ENCODE measurements at places on chromosomes 6 and 20. TPM values are rescaled to one million over a fixed set of nuclear protein-coding genes. Genes with fewer than 3 reads are reported as not detected.

Gene COL12A1
- not detected for total RNA-seq

DNA sequence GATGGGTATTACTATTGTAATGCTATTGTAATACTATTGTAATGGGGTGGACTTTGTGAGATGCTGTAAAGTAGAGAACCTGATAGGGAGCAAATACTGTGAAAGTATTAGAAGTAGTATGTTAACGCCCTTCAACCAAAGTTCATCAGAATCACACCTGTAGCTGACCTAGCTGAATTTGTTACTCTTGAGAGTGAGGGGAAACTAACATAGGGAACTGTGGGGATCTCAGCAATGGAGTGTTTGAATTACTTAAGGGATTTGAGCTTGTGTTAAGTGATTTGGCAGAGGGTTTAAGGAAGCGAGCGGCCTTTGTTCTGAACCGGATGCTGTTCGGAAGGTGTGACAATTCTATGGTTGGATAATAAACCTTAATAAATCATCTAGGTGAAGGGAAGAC, 312.6 kb downstream of the ADGRB3 start:
- H3K4me1 ChIP-seq, result no peaks in the 10 kb centered on the region
- H3K36me3 ChIP-seq, result no peaks in the 10 kb centered on the region
- H3K27ac ChIP-seq, result no peak overlapping the region
- no peak overlapping the region for H3K4me3 ChIP-seq
- no peaks in the 10 kb centered on the region for H3K27me3 ChIP-seq

Gene ANGPT4
- not detected for total RNA-seq

DNA sequence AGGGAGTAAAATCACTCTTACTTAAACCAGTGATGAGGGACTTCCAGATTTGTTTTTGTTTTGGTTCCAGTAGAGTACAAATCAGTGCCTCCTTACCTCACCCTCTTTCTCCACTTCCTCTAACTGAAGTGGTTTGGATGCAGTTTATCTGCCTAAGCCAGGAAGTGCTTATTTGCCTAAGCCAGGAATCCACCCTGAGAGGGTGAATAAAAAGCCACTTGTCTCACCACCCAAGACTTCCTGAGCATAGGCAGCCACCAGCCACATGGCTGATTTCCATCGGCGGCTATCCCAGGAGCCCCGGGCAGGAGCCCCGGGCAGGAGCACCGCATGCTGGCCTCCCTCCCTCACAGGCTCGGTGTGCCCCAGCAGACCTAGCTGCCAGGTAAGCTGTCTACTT, 12.0 kb downstream of the LRP11 start:
- peaks cover 30% of the 10 kb centered on the region for H3K27me3 ChIP-seq
- no peaks in the 10 kb centered on the region for H3K36me3 ChIP-seq
- H3K4me3 ChIP-seq, result no peak overlapping the region
- H3K27ac ChIP-seq, result peak overlapping the region; percentile 13
- DNase-seq, result no peak

DNA sequence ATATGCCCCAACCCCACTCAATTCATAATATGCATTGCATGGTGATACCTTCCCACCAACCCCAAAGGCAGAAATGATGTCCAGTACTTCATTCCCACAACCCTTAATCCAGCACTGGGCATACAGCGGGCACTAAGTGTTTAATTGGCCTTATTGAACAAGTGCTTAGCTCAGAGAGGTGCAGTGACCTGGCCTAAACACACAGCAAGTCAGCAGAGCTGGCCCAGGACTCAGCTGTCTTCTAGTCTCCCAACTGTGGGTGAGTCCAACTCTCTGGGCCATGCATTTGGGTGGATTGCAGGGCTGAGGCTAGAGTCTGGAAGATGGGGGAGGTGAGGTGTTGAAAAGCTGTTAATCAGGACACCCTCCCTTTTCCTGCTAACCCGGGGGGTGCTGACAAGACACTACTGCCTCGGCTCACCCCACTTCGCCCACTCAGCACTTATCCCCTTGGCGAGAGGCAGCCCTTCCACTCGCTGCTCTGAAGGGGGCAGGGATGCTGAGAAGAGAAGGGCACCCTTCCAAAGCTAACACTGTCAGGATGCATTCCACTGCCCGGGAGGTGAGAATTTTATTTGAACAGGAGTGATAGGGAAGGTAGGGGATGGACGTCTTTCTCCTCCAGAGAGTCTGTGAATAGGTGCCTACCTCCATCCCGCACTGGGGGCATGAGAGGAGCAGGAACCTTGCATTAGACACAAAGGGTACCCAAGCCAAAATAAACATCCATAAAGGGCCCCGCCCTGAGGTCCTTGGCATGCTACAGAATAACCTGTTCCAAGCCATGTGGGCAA, 14.2 kb downstream of the KCNK5 start:
- no peaks in the 10 kb centered on the region for H3K27me3 ChIP-seq
- H3K27ac ChIP-seq, result peak overlapping the region; percentile 81
- H3K4me3 ChIP-seq, result no peak overlapping the region
- DNase-seq, result no peak
- peaks cover 26% of the 10 kb centered on the region for H3K36me3 ChIP-seq

Gene NPEPL1
- total RNA-seq, result 30.4 TPM

DNA sequence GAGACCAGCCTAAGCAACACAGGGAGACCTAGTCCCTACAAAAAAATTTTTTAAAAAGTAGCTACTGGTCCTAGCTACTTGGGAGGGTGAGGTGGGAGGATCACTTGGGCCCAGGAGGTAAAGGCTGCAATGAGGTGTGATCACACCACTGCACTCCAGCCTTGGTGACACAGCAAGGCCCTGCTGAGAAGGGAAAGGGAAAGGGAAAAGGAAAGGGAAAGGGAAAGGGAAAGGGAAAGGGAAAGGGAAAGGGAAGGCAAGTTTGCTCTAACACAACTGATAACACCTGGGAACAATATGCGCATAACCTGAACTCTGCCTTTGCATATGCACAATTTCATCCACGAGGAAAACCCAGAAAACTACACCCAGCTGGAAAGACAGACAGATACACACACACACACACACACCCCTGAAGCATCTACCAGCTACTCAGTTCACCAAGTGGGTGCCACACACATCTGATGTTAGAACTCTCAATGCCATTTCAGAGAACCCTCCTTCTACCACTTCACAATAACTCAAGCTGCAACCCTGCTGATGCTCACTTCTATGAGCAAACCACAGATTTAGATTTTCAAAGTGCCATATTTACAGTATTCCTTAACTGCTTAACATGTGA, 19.1 kb downstream of the B4GALT5 start:
- H3K27me3 ChIP-seq, result no peaks in the 10 kb centered on the region
- peaks cover 54% of the 10 kb centered on the region for H3K4me1 ChIP-seq
- H3K4me3 ChIP-seq, result no peak overlapping the region
- DNase-seq, result no peak
